AG10803 (cell line): ENCODE measurements at places on chromosomes 4 and X.

DNA sequence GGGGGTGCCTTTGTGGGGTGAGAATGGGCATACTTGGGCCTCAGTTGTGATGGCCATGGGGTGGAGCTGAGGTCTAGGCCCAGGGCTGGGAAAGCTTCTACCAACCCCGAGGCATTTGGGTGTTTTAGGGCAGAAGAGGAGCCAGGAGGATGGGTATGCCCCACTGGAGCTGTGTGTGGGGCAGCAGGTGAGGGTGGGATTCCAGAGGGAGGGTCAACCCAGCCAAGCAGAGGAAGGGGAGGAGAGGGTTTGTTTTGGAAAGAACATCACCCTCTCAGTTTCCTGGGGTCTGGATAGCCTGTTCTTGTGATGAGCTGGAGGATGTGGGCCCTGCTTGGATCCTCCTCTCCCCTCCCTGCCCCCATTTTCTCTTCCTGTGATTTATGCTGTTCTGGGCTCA is 620 bp downstream of the IL9R start:
- DNase-seq: no peak

DNA sequence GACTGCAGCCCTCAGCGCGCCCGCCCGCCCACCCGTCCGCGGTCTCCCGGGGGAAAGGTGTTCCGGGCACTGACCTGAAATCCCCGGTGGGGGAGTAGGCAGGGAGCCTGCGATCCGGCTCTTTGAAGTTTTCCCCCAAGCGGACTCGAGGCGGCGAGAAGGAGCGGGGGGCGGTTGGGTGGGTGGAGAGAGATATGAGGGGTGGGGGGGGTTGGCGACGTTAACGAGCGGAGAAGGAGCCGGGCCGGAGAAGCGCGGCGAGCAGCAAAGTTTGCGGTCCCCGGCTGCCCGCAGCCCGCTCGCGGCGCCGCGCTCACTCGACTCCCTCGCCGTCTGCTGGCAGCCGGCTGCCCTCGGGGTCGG is 636 bp downstream of the BCOR start:
- no peak for DNase-seq

DNA sequence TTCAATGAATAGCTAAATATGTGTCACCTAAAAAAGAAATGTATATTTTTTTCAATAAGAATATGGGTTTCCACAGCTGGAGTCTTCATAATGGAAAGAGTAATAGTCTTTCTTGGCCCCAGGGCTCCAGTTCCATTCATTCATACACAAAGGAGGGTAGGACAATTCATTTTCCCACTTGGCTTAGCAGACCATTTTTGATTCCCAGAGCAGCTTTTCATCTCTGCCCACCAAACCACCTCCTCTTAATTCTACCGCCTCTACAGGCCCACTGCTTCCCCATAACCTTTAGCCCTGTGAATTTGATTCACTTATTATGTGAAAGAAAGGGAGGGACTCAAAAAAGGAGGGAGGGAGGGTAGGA is 129.9 kb upstream of the PAK3 start:
- DNase-seq: no peak

DNA sequence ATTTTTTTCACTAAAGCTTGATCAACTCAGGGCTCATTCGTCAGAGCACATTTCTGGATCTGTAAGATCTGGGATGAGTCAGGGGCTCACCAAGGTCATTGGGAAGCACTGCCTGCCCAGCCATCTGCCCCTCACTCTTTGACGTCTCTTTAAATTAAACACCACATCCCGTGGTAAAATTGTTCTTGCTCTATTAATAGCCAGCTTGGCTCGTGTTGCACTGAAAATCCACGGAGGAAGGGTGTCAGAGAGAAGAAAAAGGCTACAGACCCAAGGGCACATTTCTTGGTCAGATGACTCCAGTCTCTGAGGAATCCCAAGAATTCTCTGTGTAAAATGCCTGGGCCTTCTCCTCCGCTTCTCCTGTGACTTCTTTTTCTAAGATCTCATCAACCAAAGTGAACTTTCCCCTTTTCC is 45.7 kb upstream of the GATB start:
- DNase-seq: peak; percentile 89

DNA sequence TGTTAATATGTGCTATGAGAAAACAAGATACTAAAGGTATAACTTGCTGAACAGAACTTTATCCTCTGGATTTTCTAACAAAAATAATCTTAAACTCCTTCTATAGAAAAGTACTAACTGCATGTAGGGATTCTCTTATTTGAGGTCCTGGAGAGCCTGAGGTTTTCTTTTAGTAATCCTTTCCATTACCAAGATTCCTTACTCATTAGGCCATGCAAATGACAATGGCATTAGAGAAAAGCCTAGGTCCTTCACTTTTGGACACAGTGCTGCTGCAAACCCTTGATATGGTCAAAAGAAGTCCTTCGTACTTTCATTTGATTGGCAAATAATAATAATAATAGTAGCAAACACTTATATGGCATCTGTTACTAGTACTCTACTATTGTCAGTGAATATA is 3.2 kb downstream of the MMRN1 start:
- DNase-seq: no peak
